ENCODE measurements at places on chromosomes 4 and X.

DNA sequence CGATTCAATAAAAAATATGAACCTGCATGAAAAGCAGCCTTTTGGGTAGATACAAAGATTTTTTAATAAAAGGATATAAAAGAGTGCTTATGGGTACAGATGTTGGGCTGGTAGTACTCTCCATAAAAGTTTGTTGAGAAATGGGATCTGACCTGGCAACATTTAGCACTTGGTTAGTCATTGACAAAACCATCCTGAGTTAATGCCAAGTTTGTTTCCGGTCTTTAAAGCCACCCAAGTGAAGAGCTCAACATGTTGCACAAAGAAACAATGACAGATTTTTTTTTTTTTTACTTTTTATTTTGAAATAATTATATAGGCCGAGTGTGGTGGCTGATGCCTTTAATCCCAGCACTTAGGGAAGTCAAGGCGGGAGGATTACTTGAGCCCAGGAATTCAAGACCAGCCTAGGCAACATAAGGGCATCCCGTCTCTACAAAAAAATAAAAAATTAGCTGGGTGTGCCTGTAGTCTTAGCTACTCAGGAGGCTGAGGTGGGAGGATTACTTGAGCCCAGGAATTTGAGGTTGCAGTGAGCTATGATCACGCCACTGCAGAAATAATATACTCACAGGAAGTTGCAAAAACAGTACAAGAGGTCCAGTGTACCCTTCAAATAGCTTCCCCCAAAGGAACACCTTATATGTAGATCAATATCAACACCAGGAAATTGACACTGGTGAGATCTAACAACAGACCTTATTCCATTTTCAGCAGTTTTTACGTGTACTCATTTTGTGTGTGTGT is 16.6 kb downstream of the CHST7 start:
- no peak for DNase-seq

GRCh38 chrX:69110116-69110530 is 55.1 kb downstream of the PJA1 start:
- no peak for DNase-seq

GRCh38 chrX:132489578-132490419 is 961 bp upstream of the MBNL3 start:
- peak; percentile 68 for DNase-seq

GRCh38 chr4:124483048-124483906 is 229.3 kb downstream of the ANKRD50 start:
- no peak for DNase-seq

Measured in NCI-H774 (cell line).